ENCODE measurements at places on chromosomes 2 and 18. TPM values are rescaled to one million over a fixed set of nuclear protein-coding genes. Genes with fewer than 3 reads are reported as not detected.

The FAM110C gene
- 0.36 TPM for total RNA-seq

The SH3BP4 gene
- 0.52 TPM for total RNA-seq

The ACVR2A gene
- 14.6 TPM for total RNA-seq

The CDH7 gene
- not detected for total RNA-seq

The LHCGR gene
- not detected for total RNA-seq

The STK39 gene
- total RNA-seq, result 7.9 TPM

The CDH2 gene
- not detected for total RNA-seq

The CIDEA gene
- not detected for total RNA-seq

GRCh38 chr18:25313268-25313667 lies 38.7 kb downstream of the ZNF521 start:
- H3K36me3 ChIP-seq, result no peaks in the 10 kb centered on the region
- H3K4me3 ChIP-seq, result no peak overlapping the region
- no peak for DNase-seq
- H3K27ac ChIP-seq, result no peak overlapping the region

DNA sequence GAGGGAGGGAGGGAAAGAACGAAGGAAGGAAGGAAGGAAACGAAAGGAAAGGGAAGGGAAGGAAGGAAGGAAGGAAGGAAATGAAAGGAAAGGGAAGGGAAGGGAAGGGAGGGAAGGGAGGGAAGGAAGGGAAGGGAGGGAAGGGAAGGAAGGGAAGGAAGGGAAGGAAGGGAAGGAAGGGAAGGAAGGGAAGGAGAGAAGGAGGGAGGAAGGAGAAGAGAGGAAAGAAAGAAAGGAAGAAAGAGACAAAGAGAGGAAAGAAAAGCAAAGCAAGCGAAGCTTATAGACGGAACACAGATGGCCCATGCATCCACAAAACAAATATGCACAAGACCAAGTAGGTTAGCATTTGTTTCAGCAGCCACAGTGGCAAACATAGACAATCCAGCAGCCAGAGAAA lies 20.4 kb upstream of the GALNT3 start:
- H3K27me3 ChIP-seq, result no peaks in the 10 kb centered on the region
- H3K4me1 ChIP-seq, result no peaks in the 10 kb centered on the region
- H3K4me3 ChIP-seq, result no peak overlapping the region
- H3K36me3 ChIP-seq, result no peaks in the 10 kb centered on the region
- H3K27ac ChIP-seq, result no peak overlapping the region

DNA sequence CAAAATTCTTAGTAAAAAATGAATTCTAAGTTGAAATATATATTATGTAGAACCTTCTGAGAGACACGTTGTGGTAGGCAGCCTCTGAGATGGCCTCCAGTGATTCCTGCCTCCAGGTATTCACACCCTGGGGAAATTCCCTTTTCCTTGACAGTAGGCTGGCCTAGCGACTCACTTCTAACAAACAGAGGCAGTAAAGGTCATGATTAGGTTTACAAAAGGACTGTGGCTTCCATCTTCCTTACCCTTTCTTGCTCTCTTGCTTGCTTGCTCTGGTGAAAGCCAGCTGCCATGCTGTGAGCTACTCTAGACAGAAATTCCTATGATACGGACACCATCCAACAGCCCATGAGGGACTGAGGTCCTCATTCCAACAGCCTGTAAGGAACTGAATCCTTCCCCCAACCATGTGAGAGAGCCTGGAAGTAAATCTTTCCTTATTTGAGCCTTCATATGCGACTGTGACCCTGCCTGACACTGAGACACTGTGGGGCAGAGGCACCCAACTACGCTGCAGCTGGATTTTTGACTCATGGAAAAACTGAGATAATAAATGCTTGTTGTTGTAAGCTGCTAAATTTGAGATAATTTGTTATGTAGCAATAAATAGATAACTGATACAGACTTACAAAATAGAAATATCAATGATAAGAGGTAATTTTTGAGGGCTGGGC lies 32.7 kb upstream of the SERTAD2 start:
- DNase-seq, result no peak
- no peak overlapping the region for H3K27ac ChIP-seq
- no peak overlapping the region for H3K4me3 ChIP-seq
- H3K27me3 ChIP-seq, result no peaks in the 10 kb centered on the region
- H3K4me1 ChIP-seq, result no peaks in the 10 kb centered on the region
- H3K36me3 ChIP-seq, result no peaks in the 10 kb centered on the region

DNA sequence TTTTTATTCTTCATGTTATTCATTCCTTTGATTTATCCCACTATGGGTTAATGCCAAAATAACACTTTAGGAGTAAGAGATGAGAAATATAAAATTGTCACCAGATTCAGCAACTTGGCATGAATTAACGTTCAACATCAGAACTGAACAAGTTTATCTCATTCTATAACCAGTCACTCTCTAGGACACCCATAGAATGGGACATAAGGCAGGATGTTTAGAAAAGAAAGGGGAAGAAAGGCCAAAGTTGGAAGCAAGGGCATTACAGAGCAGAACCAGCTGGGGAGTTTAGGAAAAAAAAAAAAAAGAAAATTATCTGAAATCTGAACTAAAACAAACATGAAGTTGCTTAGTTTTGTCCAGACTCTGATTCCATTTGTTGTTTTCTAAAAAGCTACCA lies 211.0 kb downstream of the PMAIP1 start:
- no peak overlapping the region for H3K27ac ChIP-seq
- no peak for DNase-seq
- H3K4me1 ChIP-seq, result no peaks in the 10 kb centered on the region
- no peaks in the 10 kb centered on the region for H3K27me3 ChIP-seq
- H3K36me3 ChIP-seq, result no peaks in the 10 kb centered on the region
- H3K4me3 ChIP-seq, result no peak overlapping the region

GRCh38 chr18:3075491-3075890 lies 62.5 kb upstream of the LPIN2 start:
- H3K36me3 ChIP-seq, result no peaks in the 10 kb centered on the region
- no peak overlapping the region for H3K4me3 ChIP-seq
- H3K27me3 ChIP-seq, result no peaks in the 10 kb centered on the region
- peaks cover 5% of the 10 kb centered on the region for H3K4me1 ChIP-seq
- DNase-seq, result no peak
- H3K27ac ChIP-seq, result no peak overlapping the region

DNA sequence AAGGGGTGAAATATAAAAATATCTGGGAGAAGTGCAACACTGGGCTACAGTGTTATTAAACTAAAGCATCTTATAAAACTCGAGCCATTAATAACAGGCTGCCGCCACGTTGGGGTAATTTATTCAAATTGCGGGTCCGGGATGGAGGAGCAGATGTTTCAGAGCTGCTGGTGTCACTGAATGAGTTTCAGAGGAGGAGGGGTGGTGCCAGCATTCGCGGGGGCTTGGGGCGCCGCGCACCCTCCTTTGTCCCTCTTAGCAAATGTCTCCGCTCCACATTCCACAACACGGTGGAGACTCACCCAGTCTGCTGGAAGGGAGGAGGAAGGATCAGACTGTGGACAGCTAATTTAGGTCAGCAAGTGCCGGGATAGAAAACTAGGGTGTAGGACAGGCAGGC lies 260.5 kb downstream of the CELF4 start:
- DNase-seq, result no peak
- no peak overlapping the region for H3K4me3 ChIP-seq
- no peaks in the 10 kb centered on the region for H3K4me1 ChIP-seq
- no peaks in the 10 kb centered on the region for H3K27me3 ChIP-seq
- no peaks in the 10 kb centered on the region for H3K36me3 ChIP-seq

GRCh38 chr2:203600286-203600685 lies 65.2 kb upstream of the RAPH1 start:
- no peaks in the 10 kb centered on the region for H3K27me3 ChIP-seq
- H3K36me3 ChIP-seq, result no peaks in the 10 kb centered on the region
- no peak overlapping the region for H3K27ac ChIP-seq
- DNase-seq, result no peak
- no peak overlapping the region for H3K4me3 ChIP-seq

DNA sequence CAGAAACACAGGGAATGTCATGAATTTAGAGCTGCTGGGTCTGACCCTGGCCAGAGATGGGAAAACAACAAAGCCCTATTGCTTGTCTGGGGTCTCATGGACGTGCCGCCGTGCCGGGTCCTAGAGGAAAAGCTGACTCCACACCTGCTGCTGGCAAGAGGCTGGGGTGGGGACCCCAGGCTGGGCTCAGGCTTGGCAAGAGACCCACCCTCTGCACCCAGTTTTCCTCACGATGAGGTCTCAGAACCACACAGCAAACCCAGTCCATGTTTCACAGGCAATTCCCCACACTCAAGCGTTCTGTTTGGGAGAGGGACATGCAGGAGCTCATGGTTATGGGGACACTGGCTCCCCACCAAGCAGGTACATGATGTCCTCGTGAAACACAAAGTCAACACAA lies 367.3 kb upstream of the SALL3 start:
- no peak for DNase-seq
- no peak overlapping the region for H3K4me3 ChIP-seq
- no peak overlapping the region for H3K27ac ChIP-seq
- no peaks in the 10 kb centered on the region for H3K36me3 ChIP-seq

GRCh38 chr2:75494137-75494769 lies 66.5 kb downstream of the EVA1A start:
- no peak overlapping the region for H3K4me3 ChIP-seq
- no peak overlapping the region for H3K27ac ChIP-seq
- no peaks in the 10 kb centered on the region for H3K36me3 ChIP-seq
- no peaks in the 10 kb centered on the region for H3K4me1 ChIP-seq
- no peak for DNase-seq
- H3K27me3 ChIP-seq, result no peaks in the 10 kb centered on the region

GRCh38 chr2:38876407-38876806 lies 631 bp downstream of the MORN2 start:
- peak overlapping the region; percentile 91 for H3K4me3 ChIP-seq
- H3K27ac ChIP-seq, result no peak overlapping the region
- DNase-seq, result no peak
- H3K27me3 ChIP-seq, result no peaks in the 10 kb centered on the region

DNA sequence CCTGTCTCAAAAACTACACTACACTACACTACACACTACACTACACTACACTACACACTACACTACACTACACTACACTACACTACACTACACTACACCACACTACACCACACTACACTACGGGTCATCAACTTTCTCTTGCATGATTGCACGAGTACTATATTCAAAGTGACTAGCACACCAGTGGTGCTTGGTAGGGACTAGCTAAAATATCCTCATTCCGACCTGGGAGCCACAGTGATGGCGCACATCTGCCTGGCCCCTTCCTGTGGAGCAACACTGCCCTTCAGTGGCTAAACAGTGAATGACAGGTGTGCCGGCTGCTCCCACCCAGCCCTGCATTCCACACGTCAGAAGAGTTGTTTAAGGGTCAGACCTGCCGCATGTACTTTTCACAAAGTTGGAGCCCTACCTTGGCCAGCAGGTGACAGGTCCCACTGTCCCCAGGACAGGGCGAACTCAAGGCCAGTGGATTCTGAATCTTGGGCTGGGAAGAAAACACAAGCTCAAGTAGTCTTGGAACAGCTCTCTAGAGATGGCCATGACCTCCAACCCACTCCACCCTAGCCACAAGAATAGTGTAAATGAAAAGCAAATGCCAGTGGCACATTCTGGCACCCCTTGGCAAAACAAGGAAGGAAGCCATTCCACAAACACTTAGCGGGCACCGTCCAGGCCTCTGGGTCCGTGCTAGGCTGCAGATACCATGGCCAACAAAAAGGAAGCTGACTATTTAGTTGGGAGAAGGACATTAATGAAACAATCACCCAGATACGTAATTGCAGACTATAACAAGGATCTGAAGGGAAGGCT lies 79.7 kb upstream of the MSH2 start:
- no peak overlapping the region for H3K4me3 ChIP-seq
- no peaks in the 10 kb centered on the region for H3K27me3 ChIP-seq
- DNase-seq, result peak; percentile 55
- no peak overlapping the region for H3K27ac ChIP-seq
- peaks cover 5% of the 10 kb centered on the region for H3K4me1 ChIP-seq

GRCh38 chr2:160375802-160376469 lies 117.7 kb downstream of the RBMS1 start:
- H3K27me3 ChIP-seq, result no peaks in the 10 kb centered on the region
- no peaks in the 10 kb centered on the region for H3K36me3 ChIP-seq
- H3K27ac ChIP-seq, result no peak overlapping the region

DNA sequence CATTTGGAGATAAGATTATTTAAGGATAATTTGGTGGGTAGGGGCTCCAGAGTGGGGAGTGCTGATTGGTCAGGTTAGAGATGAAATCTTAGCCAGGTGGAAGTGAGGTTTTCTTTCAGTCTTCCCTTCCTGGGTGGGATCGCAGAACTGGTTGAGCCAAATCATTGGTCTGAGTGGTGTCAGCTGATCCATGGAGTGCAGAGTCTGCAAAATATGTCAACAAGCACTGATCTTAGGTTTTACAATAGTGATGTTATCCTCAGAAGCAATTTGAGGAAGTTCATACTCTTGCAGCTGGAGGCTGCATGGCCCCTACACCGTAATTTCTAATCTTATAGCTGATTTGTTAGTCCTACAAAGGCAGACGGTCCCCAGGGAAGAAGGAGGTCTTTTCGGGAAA lies 1483.4 kb upstream of the ZEB2 start:
- no peak overlapping the region for H3K4me3 ChIP-seq
- H3K36me3 ChIP-seq, result no peaks in the 10 kb centered on the region
- no peak for DNase-seq
- no peak overlapping the region for H3K27ac ChIP-seq
- no peaks in the 10 kb centered on the region for H3K27me3 ChIP-seq
- no peaks in the 10 kb centered on the region for H3K4me1 ChIP-seq

GRCh38 chr18:62784966-62785413 lies 69.6 kb downstream of the PHLPP1 start:
- no peaks in the 10 kb centered on the region for H3K36me3 ChIP-seq
- no peak overlapping the region for H3K4me3 ChIP-seq
- H3K27ac ChIP-seq, result no peak overlapping the region

DNA sequence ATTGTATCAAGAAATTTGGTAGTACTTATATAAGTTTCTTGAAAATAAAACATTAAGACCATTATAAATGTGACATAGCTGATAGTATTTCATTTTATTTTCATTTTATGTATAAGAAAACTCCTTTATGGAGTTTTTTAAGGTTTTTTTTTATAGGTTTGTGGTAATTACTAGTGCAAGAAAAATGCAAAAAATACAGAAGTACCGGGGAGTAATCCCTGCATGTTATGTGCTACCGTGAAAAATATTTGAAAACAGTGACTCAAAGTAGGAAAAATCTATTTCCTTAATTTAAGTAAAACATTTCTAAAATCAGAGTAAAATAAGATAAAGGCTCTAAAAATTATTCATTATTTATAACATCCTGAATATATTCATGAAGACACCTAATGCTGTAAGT lies 21.6 kb downstream of the ZSWIM2 start:
- H3K27me3 ChIP-seq, result no peaks in the 10 kb centered on the region
- no peak overlapping the region for H3K4me3 ChIP-seq
- no peak overlapping the region for H3K27ac ChIP-seq
- no peaks in the 10 kb centered on the region for H3K36me3 ChIP-seq
- no peak for DNase-seq

DNA sequence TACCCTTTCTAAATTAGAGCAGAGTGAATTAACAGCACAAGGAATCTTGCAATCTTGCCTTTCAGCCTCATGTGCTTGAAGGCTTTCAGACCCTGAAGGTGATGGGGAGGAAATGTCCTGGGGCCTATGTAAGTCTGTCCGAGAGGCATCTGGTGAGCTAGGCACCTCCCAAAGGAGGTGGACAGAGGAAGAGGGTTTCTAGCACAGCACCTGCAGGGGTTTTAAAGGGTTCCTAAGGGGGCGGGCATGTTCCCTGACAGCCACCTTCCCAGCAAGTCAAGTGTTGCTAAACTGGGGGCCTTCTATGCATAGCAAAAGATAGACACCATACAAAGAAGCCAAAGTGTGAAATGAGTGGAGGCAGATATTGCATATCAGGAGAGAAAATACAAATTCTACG lies 88.5 kb downstream of the CDH2 start:
- no peaks in the 10 kb centered on the region for H3K4me1 ChIP-seq
- no peak overlapping the region for H3K4me3 ChIP-seq
- H3K27ac ChIP-seq, result no peak overlapping the region
- no peak for DNase-seq
- no peaks in the 10 kb centered on the region for H3K36me3 ChIP-seq
